Activated CD8-positive, alpha-beta memory T cell treated with anti-CD3 and anti-CD28 coated beads for 1 hour (primary cell): ENCODE measurements at places on chromosomes 5 and 9.
A peak's percentile ranks its signal among the peaks of the same experiment; 100 is the strongest.

DNA sequence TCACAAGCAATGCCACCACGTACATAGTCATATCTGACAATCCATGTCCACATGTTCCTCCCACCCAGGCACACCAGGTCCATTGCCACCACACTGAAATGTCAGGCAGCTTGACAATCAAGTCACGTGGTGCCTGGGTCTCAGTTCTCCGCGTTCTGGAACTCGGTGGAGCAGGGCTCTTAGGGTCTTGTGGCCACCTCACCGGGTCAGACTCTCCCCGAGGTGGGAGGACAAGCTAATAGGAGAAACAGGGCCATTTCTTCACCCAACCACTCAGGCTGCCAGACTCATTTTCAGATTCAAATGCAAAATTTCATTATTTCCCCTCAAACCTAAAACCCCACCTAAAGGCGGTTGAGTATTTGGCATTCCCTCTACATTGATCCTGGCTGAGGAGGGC lies 200.5 kb upstream of the GAS1 start:
- no peak for DNase-seq

GRCh38 chr5:31410089-31410488 lies 121.8 kb downstream of the DROSHA start:
- no peak for DNase-seq

DNA sequence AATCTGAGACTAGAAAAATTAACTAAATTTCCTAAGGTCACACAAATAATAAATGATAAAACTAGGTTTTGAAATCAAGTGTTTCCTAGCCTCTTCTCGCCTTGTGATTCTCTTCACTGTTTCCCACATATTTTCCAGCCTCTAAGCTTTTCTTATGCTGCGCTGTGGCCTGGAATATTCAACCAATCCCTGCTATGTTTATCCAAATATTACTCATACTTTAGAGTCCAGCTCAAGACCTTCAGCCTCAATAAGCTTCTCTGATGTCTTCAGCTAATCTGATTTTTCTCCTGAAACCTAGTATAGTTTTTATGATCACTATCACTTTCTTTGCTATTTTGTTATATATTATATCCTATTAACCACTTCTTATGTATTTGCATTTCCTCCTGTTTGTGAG lies 303.1 kb upstream of the CDH6 start:
- no peak for DNase-seq

DNA sequence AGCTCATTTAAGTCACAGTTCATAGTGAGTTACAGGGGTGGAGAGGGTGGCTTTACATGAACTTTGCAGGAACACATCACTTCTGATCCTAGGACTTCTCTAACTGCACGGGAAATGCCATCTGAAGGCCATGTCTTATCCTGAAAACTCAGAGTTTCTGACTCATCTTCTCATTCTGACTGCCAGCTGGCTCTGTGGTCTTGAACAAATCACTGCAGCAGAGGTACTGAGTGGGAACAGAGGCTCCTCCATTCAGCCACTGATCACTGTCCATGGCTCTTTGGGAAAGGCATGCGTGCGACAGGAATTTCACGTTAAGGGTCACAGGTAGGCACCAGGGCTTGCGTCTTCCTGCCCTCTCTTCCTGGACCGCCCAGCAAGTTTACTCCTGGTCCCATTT lies 114.6 kb upstream of the LRRTM2 start:
- DNase-seq, result no peak

GRCh38 chr5:29150840-29151239 lies 2042.6 kb upstream of the CDH6 start:
- no peak for DNase-seq

- DNase-seq, result no peak
Observed at GRCh38 chr9:103361906-103362305, 366.8 kb downstream of the CYLC2 start.

GRCh38 chr9:15295761-15296405 lies 11.1 kb downstream of the TTC39B start:
- DNase-seq, result no peak

DNA sequence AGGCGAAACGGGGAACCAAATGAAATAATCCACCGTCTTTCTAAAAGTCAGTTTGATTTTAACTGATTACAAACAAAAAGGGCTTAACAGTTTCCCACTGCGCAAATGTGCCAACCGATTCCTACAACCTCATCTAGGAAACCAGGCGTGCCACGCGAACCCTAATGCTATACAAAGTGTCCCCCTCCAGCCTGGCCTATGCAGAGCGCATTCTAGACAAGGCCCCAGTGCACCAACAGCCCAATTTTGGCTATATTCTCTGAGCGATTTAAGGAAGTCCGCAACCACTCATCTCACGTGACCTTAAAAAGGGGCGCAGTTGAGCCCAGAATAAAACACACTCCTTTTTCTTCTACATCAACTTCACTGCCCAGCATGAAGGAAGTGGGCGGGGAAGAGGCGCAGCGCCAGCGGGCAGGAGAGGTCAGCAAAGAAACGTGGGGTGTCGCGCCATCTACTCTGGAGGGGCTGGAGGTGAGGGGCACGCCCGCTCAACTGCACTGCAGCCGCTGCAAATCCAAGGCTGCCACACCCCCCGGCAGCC lies 779 bp downstream of the FAM13B start:
- peak; percentile 9 for DNase-seq

GRCh38 chr5:94471521-94471920 lies 146.9 kb downstream of the KIAA0825 start:
- DNase-seq, result no peak

DNA sequence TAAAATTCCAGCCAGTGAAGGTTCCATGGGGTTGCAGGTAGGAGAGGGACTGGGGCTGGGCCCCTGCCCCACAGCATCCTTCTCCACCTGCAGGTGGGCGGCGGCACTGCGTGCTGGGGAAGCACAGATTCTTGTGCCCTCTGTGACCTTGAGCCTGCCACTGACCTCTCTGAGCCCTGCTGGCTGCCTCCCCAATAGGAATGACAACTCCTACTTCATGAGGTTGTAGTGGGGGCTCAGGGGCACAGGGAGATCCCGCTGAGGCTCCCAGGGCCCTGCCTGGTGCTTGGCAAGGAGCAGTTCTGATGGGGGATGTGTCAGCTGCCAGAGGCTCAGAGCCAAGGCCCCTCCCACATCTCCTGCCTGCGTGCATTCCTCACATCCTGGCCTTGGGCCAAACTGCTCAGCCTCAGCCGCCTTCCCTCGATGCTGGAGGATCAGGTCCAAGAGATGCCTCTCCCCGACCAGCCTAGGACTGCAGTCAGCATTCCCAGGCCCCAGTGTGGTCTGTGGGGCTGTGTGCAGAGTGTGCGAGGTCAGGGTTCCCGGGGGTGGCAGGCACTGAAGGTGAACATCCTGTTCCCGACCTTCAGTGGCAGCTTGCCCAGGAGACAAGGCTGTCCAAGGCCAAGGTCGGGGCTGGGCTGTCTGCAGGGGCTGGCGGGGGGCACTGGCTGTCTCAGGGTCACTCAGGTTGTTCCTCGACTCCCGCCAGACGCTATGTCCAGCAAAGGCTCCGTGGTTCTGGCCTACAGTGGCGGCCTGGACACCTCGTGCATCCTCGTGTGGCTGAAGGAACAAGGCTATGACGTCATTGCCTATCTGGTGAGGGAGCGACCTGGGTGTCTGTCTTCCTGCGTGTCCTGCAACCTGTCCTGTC lies 7.0 kb downstream of the ASS1 start:
- no peak for DNase-seq

DNA sequence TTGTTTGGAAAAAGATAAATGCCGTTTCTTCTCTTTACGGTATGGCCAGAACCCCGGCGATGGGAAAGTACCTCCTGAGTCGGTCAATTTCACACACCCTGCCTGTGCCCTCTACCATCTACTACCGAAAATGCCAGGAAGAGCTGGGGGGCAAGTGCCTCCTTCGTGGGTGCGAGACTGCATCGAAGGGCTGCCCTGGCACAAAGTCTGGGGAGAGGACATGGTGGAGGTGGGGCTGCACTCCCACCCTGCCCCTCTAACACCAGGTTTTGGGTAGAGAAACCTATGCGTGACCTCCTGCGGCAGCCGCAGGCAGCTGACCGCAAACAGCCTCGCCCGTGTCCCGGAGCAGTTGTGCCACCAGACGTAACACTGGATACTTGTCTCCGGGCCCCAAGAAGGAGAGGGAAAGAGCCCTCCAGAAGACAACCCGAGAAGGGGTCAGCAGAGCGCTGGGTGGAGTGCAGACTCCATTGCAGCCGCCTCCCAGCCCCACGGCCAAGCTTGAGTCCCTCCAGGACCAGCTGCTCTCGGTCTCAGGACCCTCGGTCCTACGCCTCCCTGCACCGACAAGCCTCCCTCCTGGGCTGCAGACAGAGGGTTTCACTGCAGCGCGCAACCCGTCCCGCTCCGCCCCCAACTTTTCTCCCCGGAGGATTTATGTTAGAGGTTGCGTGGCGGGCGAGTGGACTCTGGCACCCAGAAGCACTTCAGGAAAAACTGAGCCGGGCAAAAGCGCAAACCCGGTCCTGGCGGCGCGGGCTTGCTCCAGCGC lies 823 bp upstream of the PRDM6 start:
- no peak for DNase-seq

GRCh38 chr5:173165177-173166016 lies 21.1 kb downstream of the BNIP1 start:
- no peak for DNase-seq

DNA sequence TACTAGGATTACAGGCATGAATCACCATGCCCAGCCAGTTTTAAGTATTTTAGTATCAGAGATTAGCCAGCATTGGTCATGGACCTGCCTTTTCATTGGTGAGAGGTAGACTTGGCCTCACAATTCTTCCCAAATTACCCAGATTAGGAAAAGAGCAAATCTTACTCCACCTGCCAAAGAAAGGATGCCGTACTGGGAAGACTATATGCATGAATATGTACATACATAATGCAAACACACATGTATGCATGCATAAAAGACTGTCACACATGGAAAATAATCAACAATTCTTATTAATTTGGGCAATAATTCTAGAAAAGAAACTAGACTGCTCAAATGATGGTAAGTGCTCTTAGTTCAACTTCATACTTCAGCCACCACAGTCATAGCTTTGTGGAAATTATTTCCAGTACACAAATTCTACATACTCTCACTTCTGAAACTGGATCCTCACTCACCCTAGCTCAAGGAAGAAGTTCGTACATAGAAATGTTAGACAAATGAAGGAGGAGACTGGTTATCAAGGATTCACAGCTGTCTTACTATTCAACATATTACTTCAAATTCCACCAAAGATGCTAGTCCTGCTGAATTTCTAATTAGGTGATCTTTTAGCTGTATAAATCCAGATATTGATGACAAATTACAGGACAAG lies 73.7 kb downstream of the MINAR2 start:
- DNase-seq, result no peak

GRCh38 chr9:17018540-17019196 lies 116.2 kb upstream of the CNTLN start:
- DNase-seq, result no peak

DNA sequence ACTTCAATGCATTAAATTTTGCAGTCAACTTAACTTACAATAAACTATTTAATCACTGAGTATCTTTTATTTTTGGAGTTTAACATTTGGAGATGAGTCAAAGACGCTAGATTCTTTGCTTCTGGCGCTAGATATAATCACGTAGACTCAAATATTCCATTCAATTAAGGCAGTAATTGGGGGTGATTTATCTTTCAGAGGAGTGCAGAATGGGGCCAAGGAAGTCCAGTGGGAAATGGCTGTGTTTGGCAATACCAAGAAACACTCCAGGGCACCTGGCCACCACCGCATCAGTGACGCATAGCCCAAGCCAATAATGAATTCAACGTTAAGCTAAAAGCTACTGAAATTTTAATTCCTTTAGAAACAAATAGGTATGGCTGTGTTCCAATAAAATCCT lies 81.2 kb downstream of the PHAX start:
- DNase-seq, result no peak

DNA sequence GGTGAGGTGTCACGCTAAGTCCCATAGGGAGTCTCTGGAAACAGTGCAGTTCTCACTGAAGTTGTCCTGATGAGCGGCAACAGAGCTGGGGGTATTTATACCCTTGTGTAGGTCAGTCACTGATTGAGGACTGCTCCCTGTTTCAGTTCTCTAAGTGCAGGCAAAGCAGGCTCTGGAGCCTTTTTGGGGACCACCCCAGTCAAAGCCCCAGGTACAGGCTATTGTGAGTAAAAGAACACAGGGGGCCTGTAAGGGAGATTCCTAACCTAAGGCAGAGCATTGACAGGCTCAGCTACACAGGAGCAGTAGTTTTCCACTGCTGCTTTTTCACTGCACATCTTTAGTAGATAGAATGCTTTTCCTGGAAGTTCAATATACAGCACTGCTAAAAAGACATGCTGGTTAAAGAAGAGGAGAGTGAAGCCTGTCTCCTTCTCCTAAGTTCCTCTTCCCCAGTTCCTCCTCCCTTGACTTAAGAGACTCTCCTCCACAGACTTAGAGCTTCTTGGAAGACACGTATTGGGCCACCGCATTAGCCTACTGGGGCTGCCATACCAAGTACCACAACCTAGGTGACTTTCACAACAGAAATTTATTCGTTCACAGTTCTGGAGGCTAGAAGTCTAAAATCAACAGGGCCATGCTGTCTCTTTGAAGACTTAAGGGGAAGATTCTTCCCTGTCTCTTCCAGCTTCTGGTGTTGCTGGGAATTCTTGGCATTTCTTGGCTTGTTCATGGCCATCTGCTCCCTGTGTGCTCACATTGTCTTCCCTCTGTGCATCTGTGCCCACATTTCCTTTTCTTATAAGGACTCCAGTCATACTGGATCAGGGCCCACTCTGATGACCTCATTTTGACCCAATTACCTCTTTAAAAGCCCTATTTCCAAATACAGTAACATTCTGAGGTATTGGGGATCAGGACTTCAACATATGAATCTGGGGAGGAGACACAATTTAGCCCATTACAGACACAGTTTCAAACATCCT lies 221.0 kb downstream of the ESM1 start:
- DNase-seq, result no peak

DNA sequence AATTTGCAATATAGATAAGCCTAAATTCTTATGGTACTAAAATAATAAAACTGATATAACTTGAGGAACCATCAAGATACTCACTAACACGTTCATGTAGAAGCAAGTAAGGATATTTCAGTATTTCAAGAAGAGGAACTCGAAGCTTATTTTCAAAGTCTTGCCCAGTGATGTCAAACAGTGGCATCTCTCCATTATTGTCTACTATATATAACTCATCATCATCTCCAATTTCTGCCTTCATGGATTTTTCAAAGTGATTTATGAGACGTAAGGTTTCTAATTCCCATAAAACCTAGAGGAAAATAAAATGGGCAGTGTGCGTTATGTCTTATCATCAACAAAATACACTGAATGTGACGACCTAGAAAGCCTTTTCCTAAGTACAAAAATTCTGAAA lies 8.6 kb downstream of the SETX start:
- DNase-seq, result no peak

DNA sequence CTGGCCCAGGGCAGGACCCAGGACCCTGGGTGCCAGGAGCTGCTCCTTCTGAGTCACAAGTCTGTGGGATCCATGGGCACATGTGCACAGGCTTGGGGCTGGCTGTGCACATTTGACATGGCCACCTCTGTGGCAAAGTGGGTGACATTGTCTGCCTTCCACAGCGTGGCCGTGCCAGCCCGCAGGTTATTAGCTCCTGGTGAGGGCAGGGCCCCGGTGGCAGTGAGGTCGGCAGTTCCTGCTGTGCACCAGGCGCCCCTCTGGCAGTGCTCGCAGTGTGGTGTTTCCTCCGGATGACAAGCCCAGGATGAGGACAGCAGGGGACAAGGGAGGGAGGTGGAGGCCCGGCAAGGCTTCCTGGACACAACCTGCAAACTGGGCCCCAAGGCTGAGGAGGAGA lies 60.5 kb downstream of the OLFM1 start:
- no peak for DNase-seq
